ENCODE measurements at places on chromosomes 16 and 17.
A peak's percentile ranks its signal among the peaks of the same experiment; 100 is the strongest.

DNA sequence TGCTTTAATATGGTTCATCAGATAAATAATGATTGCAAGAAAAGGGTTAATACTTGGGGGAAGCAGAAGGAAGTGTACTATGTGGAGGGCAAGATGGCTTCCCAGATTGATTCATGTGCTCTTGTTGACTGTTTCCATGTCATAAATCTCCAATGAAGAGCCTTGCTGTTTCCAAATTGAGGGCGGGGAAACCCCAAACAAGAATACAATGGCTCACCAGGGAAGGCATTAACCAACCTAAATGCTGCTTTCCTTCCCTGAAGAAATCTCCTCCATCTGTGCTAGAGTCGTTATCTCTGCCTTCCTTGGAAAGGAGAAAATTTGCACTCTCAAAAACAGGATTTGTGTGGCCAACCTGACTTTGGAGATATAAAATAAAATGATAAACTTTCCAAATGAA is 28.0 kb upstream of the CDH13 start:
- no peak for DNase-seq

DNA sequence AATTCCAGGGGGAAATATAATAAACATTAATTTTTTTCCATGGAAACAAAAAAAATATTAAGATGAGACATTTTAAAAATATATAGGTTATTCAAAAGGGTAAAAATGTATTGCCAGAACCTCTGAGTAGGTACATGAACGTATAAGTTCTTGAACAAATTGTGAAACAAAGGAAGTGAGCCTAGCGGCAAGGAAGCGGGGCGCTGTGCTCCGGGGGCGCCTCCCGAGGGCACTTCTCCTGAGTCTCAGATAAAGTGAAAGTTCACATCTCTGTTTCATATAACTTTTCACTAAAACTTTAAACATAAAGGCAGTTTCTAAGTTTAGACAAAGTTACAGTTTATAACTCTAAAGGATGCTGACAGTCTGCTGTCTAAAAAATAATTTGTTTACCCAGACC is 52.3 kb downstream of the TNRC6C start:
- DNase-seq = no peak

DNA sequence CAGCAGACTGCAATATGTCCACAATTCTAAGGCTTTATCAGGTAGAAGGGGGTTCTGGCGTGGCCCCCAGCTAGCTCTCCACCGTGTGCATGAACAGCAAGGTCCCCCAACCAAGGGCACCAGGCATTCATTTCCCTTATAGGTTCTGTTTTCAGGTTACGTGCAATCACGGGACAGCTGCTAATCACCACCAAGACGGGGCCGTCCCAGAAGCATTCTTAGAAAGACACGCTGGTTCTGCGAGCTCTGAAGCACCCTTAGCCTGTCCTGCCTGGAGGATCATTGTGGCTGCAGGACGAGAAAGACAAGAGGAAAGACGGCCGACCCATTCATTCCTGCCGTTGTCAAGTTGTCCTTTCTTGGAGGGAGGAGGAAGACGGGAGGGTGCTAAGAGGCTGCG is 302.9 kb downstream of the SOX9 start:
- DNase-seq = no peak

DNA sequence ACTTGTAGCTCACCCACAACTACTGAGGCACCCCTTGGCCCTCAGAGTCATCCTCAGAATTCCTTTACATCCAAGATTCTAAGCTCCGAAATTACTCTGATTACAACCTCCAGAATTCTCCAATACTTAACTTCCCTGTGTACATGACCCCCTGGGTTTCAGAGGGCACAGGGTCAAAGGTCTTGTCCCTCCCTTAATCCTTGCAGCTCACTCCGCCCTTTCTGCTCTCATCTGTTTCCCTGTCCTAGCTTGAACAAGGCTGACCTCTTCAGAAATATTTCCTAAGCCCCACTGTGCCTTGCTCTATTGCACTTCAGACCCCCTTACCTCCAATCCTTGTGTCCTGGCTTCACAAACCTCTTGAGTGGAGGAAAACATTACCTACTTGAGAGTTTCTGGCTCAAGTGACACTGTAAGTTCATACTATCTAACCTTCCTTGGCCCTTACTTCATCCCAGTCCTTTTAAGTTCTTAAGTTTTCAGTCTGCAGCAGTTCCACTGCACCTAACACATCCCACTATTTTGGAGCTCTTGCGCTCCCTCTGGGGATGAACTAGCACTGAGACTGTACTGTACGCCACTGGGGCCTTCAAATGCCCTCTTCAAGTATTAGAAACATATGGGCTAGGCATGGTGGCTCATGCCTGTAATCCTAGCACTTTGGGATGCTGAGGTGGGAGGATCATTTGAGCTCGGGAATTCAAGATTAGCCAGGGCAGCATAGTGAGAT is 6.2 kb downstream of the N4BP1 start:
- DNase-seq = no peak

DNA sequence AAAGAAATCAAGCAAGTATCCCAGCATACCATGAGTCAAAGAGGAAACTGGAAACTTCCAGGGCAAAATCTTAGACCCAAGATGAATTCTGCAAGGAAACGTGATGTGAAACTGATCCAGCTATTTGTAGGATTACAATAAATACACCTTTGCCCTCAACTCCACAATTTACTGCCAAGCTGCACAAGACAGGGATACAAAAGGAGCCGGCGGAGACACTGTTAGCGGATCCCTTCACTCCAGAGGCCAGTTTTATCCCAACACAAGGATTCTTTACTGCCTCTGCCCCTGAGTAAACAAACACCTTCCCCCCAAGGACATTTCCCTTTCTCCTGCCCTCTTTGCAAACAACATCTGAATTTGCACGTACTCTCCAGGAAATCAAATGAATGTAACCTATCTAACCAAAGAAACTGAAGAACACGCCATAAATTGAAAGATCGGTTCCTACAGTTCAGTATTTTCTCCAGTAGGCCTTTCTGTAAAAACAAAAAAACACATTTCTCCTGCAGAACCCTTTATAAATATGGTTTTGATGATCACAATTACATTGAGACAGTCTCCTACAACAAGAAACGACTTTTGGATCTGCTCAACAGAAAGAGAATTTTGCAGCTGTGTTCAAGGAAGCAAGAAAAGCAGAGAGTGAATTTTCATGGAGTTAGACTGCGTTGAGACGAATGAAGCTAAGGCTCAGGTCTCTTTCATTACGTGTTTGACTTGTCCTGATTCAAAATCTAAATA is 1.4 kb upstream of the CBX2 start:
- no peak for DNase-seq

DNA sequence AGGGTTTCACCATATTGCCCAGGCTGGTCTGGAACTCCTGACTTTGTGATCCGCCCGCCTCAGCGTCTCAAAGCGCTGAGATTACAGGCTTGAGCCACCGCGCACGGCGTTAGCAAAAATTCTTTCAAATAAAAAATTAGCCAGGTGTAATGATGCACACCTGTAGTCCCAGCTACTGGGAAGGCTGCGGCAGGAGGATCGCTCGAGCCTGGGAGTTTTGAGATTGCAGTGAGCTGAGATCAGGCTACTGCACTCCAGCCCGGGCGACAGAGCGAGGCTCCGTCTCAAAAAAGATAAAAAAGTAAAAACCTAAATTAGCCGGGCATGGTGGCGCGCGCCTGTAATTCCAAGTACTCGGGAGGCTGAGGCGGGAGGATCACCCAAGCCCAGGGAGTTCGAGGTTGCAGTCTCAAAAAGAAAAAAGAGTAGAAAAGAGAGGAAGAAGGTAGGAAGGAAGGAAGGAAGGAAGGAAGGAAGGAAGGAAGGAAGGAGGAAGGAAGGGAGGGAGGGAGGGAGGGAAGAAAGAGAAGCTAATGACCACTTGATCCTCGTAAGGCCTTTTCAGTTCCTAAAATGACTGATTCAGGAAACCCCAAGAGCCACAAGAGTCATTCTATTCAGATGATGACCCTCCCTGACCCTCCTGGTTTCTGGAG is 59.2 kb downstream of the SRL start:
- DNase-seq = no peak

DNA sequence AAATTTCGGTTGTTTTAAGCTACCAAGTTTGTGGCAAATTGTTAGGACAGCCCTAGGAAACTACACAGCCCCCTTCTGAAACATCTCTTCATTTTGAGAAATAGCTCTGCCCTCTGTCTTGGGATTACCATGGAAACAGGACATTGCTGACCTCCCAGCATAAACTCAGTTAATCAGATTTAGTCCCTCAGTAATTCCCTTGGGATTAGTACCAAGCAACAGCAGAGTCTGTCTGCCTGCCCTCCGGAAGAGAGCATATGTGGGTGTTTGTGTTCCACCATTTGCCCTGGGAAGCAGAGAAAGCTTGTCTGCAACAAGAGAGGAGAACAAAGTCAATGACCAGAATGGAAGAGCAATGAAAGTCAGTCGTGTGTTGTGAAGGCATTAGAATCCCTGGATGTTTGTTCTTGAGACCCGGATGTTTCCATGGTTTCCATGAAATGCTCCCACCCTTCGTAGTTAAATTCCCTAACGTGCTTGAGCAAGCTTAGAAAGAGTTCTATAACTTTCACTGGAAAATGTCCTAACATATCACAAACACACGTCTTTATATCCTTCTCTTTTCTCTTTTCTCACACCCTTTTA is 26.2 kb downstream of the NUDT7 start:
- DNase-seq = no peak

DNA sequence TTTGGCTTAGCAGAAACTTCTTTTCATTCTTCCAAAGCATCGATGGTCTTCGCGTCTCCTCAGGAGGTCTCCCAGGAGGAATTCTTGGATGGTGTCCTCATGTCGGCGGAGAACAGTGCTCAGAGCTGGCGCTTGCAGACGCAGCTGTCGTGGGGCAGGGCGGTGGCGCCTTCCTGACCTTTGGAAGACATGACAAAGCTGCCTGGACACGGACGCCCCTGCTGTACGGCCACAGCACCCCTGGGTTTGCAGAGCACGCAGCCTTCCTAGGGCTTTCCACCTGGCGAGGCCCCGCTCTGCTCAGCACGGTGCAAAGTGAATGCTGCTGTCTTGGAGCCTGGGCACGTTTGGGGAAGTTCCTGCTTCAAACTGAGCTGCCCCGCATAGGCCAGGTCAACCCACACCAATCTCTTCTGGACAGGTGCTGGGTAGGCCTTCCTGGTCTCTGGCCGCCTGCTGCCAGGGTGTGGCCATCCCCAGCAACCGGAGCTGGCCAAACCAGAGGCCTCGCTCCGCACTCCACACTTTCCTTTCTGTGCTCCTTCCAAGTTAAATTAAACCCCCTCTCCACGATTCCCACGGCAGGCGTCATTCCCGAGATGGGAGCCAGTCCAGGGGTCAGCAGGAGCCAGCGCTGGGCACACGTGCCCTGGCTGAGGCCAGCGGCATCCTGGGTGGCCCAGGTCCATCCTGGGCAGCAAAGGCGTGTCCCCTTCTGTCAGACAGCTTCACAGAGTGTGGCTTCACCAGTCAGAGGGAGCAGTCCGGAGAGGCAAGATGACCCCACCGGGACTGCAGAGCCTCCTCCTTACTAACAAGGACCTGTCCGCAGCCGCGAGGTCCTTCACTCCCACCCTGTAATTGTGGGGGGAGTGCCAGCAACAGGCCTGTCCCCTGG is 15.0 kb upstream of the KREMEN2 start:
- DNase-seq = no peak

DNA sequence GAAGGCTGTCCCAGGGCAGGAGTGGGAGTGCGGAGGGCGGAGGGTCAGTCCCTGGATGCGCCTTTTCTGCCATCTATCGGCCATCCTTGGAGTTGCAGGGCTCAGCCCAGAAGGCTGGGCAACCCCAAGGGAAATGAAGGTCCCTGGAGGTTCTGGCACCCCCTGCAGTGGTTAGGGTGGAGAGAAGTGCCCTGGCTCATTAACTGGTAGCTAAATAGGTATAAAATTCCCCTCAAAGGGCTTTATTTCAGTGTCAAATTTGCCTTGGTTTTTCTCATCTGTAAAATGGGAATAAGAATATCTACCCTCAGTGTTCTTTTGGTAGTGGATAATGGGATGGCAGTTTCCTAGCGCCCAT is 22.4 kb downstream of the C17orf75 start:
- peak; percentile 91 for DNase-seq

- no peak for DNase-seq
Measured at GRCh38 chr16:81601008-81601428, 156.4 kb downstream of the CMIP start.

DNA sequence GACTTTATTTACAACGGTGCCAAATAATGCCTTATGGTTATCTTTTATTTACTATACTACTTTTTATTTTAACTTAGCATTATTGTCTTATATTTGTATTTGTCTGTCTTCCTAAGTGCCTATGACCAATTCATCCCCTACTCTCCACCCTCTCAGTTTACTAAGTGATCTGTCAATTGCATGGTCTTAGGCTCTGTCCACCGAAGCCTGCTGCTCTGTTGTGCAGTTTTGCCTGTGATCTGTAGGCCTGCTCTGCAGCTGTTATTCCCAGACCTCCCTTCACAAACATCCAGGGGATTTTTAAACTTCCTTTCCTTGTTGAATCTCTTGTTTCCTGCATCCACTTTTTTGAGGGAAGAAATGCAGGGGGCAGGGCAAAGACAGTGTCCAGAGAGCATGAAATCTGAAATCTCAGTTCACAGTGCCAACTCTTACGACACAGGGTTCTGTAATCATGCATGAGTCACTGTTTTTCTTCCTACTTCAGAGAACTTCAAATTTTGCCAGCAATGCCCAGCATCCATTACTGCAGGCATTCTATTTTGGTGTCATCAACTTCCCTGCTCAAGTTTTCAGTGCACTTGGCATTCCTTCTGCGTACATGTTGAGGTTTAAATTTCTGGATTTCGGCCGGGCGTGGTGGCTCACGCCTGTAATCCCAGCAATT is 11.4 kb downstream of the SLFN5 start:
- DNase-seq = no peak

DNA sequence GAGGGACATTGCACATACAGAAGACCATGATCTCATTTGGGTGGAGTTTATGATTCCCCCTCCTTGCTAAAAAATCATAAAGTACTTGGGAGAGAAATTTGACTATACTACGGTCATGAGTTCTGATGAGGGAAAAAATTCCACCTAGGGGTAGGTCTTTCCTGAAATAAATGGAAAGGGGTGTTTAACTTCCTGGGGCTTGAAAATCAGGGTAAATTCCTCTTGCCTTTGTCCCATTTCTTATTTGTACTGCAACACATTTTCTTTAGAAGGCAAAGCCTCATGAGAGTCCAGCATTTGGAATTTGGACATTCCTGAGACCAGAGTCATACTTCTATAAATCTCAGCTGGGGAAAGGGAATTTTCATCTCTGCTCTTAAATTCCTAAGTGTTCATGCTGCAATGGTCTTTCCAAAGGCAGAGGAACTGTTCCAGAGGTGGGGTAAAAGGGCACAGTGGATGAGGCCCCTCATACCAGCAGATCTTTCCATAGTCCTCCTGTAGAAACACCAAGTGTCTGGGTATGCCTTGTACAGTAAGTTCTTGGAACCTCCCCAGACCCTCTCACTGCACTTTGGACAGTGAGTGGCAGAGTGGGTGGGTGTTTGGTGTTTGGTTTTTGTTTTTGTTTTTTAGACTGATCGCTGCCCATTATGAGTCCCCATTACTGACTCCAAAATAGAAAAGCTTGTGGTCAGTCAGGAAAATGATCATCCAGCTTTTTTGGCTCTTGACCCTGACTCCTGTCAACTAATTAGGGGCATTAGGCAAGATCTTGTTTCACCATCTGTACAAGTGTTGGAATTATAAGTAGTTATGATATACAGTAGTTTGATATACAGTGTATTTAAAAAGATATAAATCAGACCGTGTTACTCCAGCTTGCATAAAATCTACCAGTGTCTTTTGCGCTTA is 6.0 kb downstream of the LYRM1 start:
- DNase-seq = no peak

- DNase-seq = no peak
Measured at GRCh38 chr16:60241671-60242070, 1507.6 kb upstream of the GOT2 start.
